Activated naive CD4-positive, alpha-beta T cell treated with anti-CD3 and anti-CD28 coated beads, Interleukin-2, amount 50 U/mL, for 72 hours (primary cell): ENCODE measurements at places on chromosomes 2 and 18. TPM values are rescaled to one million over a fixed set of nuclear protein-coding genes. Genes with fewer than 3 reads are reported as not detected.

- no peak for DNase-seq
Observed at GRCh38 chr2:40028792-40029488, 249.9 kb upstream of the THUMPD2 start.

DNA sequence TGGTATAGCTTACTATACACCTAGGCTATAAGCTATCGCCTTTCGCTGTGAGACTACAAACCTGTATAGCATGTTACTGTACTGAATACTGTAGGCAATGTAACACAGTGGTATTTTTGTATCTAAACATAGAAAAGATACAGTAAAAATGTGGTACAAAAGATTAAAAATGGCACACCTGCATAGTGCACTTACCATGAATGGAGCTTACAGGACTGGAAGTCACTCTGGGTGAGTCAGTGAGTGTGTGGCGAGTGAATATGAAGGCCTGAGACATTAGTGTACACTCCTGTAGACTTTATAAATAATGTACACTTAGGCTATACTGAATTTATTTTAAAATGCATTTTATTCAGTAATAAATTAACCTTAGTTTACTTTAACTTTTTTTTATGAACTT lies 258.2 kb upstream of the SP5 start:
- DNase-seq: no peak

- DNase-seq: no peak
Observed at GRCh38 chr2:204183608-204184007, 247.0 kb downstream of the ICOS start.

GRCh38 chr2:20177556-20178248 lies 47.2 kb downstream of the SDC1 start:
- peak; percentile 41 for DNase-seq

The DSG3 gene
- not detected for total RNA-seq
